Right ventricle myocardium inferior (tissue), 1 donor: ENCODE measurements at places on chromosomes 6 and 20. TPM values are rescaled to one million over a fixed set of nuclear protein-coding genes. Genes with fewer than 3 reads are reported as not detected.

The DCDC2 gene
- not detected for total RNA-seq

The PPP1R16B gene
- 9.0 TPM for total RNA-seq

The HCK gene
- total RNA-seq = 7.0 TPM

The SGK2 gene
- 1.1 TPM for total RNA-seq

The TRAM2 gene
- 12.6 TPM for total RNA-seq

The PRDM1 gene
- 0.87 TPM for total RNA-seq

The DNAAF9 gene
- 22.1 TPM for total RNA-seq

The HLA-DMB gene
- 8.8 TPM for total RNA-seq

The ATP9A gene
- 21.2 TPM for total RNA-seq

The BANF2 gene
- not detected for total RNA-seq

The RNF146 gene
- 41.0 TPM for total RNA-seq

The C4B gene
- 81.6 TPM for total RNA-seq

The PLCB4 gene
- 27.7 TPM for total RNA-seq

The UBD gene
- not detected for total RNA-seq

The PPIL6 gene
- 4.5 TPM for total RNA-seq

The MOXD1 gene
- total RNA-seq = 3.1 TPM

The RIPPLY2 gene
- not detected for total RNA-seq

The ADGB gene
- not detected for total RNA-seq
